ENCODE measurements at places on chromosomes 16 and 17.

- no peak for DNase-seq
These were observed 2.4 kb downstream of the SLC52A1 start for GRCh38 chr17:5032865-5033264.

- no peak for DNase-seq
These were observed 2.2 kb downstream of the RASD1 start for GRCh38 chr17:17493986-17494466.

DNA sequence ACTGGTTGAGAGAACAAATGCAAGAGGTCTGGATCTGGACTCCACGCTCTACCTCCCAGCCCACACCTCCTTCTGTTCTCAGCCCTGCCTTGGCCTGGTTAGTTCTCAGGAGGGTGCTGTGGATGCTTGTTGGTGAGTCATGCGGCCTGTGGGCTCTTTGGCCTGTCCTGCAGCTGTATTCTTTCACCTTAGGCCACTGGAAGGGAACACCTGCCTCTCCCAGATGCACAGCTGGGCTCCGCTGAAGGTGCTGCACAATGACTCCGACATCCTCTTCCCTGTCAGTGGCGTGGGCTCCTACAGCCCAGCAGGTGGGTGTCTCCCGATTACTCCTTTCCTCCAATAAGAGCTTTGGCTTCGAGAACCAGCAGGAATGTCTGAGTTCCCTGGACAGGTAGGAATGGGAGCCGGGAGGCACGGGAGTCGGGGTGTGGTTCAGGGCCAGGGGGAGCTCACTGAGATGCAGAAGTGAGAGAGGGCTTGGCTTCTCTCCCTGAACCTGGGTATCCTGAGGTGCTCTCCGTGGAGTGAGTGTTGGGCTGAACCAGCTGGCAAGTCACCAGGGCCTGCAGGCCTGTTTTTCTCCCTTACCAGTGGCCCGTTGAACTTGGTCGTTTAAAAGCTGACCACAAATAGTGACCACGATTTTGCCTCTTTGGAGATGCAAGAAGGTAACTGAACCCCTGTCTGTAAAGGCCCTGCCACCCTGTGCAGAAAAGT is 85.0 kb downstream of the SNX29 start:
- no peak for DNase-seq

DNA sequence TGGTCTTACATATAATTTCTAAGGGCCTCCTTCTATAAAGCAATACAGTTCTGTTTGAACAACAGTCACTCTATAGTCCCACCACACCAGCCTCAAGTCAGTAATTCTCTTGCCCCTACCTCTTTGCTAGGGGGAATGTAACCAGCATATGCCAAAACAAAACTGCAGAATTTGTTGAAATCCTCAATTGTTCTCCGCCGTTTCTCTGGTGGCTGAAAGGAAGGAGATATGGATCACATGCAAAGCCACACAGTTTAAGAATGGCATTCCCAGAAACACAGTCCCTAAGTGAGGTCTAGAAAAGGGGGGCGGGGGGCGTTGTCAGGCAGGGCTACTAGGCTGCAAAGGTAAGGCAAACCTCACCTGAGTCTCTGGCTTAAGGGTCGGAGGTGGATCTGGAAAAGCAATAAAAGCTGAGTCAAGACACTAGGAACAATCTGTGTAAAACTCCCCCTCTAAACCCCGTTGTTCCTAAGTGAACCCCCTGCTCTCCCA is 1.9 kb downstream of the PHF23 start:
- DNase-seq: no peak

- no peak for DNase-seq
These were observed 22.9 kb downstream of the NUP88 start for GRCh38 chr17:5396612-5397011.

GRCh38 chr16:64627288-64627687 is 494.6 kb downstream of the CDH11 start:
- no peak for DNase-seq

GRCh38 chr17:81457917-81458555 is 54.6 kb downstream of the ACTG1 start:
- DNase-seq: no peak

- DNase-seq: no peak
These were observed 58.1 kb upstream of the ADORA2B start for GRCh38 chr17:15886804-15887203.

GRCh38 chr17:76251478-76252039 is 11.3 kb upstream of the RNF157 start:
- DNase-seq: no peak

GRCh38 chr16:51731160-51731559 is 580.1 kb upstream of the SALL1 start:
- DNase-seq: no peak

GRCh38 chr16:67528870-67529581 is 397 bp downstream of the RIPOR1 start:
- DNase-seq: no peak

DNA sequence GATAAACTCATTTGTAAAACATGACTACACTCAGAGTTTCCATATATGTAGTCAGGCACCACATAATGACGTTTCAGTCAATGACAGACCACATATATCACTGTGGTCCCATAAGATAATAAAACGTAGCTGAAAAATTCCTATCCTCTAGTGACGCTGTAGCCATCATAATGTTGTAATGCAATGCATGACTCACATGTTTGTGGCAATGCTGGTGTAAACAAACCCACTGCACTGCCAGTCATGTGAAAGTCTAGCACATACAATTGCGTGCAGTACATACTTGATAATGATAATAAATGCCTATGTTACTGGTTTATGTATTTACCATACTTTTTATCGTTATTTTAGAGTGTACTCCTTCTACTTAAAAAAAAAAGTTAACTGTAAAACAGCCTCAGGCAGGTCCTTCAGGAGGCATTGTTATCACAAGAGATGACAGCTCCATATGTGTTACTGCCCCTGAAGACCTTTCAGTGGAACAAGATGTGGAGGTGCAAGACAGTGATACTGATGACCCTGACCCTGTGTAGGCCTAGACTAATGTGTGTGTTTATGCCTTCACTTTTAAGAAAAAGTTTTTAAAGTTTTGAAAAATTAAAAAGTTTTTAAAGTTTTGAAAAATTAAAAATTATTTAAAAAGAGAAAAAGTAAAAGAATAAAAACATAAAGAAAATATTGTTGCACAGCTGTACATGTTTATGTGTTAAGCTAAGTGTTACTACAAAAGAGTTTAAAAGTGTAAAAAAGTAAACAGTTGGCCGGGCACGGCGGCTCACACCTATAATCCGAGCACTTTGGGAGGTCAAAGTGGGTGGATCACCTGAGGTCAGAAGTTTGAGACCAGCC is 9.0 kb downstream of the STAT5B start:
- peak; percentile 67 for DNase-seq

- DNase-seq: no peak
These were observed 18.9 kb downstream of the COG1 start for GRCh38 chr17:73211745-73212144.

DNA sequence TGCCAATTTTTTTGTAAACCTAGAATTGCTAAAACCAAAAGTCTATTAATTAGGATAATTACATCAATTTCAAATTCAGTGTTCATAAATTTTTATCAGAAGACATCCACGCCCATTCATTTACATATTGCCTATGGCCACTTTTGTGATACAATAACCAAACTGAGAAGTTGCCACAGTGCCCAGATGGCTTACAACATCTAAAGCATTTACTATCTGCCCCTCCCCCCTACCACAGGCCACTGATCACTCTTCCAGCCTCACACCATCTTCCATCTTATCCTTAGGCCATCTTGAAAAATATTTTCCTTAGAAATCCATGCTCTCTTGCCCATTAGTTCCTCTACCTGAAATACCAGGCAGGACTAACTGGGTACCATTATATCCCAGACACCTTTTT is 6.3 kb upstream of the PRKAR1A start:
- DNase-seq: no peak

GRCh38 chr16:74641969-74642368 is 24.7 kb downstream of the RFWD3 start:
- no peak for DNase-seq

DNA sequence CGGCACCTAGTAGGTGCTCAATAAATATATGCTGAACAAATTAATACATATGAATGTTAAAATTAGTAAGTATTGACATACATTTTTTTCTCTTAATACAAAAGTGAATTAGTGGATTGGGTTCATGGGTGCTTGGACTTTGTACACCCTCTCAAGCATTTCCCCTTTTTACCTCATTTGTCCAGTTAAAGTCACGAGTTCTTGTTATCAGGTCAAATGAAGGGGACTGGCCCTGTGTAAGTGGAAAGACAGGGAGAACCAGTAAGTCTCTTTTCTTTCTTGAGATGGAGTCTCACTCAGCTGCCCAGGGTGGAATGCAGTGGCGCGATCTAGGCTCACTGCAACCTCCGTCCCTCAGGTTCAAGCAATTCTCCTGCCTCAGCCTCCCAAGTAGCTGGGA is 13.7 kb upstream of the RANGRF start:
- DNase-seq: no peak

- no peak for DNase-seq
These were observed 22.7 kb upstream of the TNFRSF13B start for GRCh38 chr17:16994631-16995030.

DNA sequence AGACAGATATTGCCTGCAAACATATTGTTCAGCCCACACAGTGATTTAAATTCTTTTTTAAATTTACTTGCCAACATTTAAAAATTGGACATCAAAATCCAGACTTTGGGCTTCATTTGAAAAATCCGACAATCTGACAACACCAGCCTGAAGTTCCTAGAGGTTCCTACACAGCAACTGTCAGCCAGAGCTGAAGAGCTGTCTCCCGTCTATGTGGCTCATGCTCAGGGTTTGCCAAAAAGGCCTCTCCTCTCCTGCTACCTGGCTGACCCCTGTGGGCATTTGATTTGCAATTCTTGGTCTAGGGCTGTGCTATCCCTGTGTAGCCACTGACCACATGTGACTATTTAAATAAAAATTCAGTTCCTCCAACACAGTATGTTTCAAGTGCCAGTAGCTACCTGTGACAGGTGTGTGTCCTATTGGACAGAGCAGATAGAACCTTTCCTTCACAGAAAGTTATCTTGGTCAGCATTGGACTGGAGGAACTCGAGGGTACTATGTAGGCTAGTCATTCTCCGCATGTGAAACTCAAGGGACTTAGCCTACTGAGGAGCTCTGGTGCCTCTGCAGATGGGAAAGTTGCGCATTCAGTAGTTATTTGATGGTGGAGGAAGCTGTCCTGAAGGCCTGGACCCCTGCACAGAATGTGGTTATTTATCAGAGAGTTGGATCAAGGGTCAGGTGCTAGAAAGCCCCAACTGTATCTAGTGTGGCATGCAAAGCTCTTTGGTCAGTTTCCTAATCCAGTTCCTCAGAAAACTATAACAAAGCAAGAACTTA is 2.7 kb downstream of the LYRM1 start:
- no peak for DNase-seq

DNA sequence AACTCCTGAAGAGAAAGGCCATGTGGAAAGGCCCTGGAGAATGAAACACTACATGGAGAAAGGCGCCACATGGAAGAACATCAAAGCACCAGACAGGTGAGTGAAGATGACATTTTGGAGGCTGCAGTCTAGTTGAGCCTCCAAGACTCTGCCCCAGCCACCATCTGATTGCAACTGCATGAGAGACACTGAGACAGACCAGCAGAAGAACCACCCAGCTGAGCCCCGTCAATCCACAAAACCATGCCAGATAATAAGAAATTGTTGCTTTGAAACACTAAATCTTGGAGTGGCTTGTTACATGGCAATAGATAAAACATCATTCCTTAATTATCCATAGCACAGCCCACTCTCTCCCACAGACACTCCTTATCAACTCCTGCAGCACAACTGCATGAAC is 4.8 kb downstream of the GAS7 start:
- no peak for DNase-seq

- DNase-seq: no peak
These were observed 237.7 kb downstream of the CDH13 start for GRCh38 chr16:82864332-82865040.

- DNase-seq: no peak
These were observed 25.2 kb downstream of the LYRM1 start for GRCh38 chr16:20925751-20926150.

- DNase-seq: no peak
These were observed 6.1 kb downstream of the MNT start for GRCh38 chr17:2394775-2395201.

All from HFF-Myc (cell line).